ENCODE measurements at places on chromosomes 5 and 9.

- no peak for DNase-seq
These were observed 121.2 kb downstream of the RAPGEF6 start for GRCh38 chr5:131513780-131514179.

DNA sequence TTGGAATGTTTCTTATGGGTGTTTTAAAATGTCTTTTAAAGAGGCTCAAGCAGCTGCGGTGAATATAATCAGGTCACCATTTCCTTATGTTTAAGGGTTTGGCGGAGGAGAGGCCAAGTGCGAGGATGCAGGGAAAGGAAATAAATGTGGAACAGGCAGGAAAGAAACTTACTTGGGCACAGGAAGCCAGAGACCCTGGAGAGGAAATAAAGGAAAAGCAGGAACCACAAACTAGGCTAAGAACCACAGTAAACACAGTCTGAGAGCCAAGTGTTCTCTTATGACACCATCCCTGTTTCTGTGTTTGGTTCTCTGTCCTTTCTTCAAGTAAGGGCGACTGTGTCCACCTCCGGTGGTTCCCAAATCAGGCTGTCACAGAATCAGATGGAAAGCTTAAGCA lies 166.5 kb downstream of the C9orf152 start:
- no peak for DNase-seq

DNA sequence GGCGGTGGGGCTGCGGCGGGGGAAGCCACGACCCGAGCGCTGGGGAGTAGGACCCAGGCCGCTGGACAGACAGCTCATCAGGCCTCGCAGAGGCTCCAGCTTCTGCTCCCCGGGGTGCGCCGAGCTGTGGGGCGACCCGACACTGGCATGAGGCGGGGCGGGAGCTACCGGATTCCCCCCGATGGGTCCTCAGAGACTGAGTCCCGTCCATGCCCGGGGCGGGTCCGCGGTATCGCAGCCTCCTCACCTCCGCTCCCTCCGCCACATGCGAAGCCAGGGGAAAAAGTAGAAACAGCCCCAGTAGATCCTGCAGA lies 2.6 kb upstream of the CCL27 start:
- no peak for DNase-seq

- no peak for DNase-seq
These were observed 224.0 kb downstream of the WDR70 start for GRCh38 chr5:37603072-37603471.

- DNase-seq, result no peak
These were observed 471.8 kb upstream of the BRINP1 start for GRCh38 chr9:119841016-119841415.

GRCh38 chr5:43348207-43348606 lies 35.0 kb upstream of the HMGCS1 start:
- no peak for DNase-seq

- no peak for DNase-seq
These were observed 89.7 kb upstream of the ZNF366 start for GRCh38 chr5:72596956-72597355.

DNA sequence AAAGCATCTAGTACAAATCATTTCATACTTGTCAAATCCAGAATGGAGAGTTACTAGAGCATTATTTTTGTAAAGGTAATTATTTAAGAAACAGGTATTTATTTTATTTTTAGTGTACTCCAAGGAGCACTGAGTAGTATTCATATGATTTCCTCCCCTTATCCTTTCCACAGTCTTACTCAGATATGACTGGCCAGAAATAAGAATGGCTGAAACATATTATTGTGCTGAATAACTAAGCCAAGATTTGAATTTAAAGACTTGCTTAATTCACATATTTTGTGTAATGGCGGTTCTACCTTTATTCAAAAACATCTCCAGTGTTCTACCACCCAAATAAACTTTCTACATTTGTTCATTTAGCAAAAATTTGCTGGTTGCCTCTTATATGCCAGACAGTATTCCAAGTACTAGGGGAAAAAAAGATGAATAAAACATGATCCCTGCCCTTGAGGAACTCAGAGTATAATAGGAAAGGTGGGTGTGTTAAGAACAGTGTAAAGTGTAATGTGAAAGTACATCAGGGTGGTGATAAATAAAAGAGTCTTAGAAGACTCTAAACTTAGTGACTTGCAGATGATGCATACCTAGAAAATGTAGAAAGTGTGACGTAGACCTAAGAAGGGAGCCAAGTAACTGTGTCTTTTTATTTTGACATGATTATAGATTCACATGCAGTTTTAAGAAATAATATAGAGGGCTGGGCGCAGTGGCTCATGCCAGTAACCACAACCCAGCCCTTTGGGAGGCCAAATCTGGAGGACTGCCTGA lies 110.4 kb upstream of the GRHPR start:
- DNase-seq, result no peak

- DNase-seq, result no peak
These were observed 35.3 kb upstream of the HSPA9 start for GRCh38 chr5:138610415-138610917.

- no peak for DNase-seq
These were observed 1466.0 kb upstream of the C9orf72 start for GRCh38 chr9:29039258-29039657.

- no peak for DNase-seq
These were observed 32.9 kb upstream of the GOLGA1 start for GRCh38 chr9:124973807-124974206.

DNA sequence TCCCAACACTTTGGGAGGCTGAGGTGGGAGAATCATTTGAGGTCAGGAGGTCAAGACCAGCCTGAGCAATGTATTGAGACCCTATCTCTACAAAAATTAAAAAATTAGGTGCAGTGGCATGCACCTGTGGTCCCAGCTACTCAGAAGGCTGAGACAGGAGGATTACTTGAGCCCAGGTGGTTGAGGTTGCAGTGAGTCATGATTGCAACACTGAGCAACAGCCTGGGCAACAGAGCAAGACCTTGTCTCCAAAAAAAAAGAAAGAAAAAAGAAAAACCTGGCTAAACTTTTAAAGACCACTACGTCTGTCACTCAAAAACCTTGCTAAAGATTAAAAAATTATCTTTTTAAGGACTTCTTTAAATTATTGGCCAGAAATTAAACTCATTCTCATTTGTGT lies 59.8 kb upstream of the ABCA1 start:
- DNase-seq, result no peak

DNA sequence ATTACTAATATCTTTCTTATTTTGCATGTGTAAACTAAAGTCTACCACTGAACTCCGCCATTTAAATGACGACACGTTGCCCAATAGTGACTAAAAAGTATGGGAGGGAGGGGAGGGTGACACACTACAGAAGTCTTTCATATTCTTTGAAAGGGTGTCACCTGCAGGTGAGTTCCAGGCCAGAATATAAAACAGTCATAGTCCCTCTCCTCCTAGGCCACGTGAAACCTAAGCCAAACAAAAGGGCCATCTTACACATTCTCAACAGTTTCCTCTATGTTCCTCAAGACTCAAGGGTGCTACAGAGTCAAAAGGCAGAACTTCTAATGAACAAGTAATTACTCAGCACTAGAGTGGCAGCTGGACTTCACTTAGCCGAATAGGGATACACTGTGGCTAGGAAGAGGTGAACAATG lies 6.4 kb downstream of the CEMIP2 start:
- no peak for DNase-seq

DNA sequence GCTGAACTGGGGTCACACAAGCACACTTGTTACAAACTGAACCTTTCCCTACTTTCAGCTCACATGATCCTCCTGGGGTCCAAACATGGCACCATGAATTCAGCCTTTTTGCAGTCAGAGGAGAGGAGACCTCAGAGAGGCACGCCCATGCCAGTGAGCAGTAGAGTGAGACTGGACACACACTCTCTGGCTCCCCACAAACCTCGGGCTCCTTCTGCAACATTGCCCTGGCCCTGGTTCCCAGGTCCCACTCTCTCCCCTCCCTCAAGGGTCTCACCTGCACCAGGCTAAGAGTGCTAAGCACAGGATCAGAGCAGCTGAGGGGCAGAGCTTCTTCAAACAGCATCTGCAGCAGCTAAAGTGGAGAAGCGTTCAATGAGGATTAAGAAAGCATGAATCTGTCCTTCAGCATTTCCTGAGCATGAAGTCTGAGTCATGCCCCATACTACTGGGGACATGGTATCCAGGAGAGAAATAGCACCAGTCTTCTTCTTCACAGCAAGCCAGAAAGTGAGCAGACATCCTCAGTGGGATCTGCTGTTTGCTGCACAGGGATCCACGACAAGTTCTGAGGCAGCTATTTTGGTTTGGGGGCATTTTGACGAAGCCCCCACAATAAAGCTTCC lies 27.2 kb downstream of the SLC35A4 start:
- no peak for DNase-seq

GRCh38 chr5:58188262-58188651 lies 271.6 kb downstream of the PLK2 start:
- no peak for DNase-seq

DNA sequence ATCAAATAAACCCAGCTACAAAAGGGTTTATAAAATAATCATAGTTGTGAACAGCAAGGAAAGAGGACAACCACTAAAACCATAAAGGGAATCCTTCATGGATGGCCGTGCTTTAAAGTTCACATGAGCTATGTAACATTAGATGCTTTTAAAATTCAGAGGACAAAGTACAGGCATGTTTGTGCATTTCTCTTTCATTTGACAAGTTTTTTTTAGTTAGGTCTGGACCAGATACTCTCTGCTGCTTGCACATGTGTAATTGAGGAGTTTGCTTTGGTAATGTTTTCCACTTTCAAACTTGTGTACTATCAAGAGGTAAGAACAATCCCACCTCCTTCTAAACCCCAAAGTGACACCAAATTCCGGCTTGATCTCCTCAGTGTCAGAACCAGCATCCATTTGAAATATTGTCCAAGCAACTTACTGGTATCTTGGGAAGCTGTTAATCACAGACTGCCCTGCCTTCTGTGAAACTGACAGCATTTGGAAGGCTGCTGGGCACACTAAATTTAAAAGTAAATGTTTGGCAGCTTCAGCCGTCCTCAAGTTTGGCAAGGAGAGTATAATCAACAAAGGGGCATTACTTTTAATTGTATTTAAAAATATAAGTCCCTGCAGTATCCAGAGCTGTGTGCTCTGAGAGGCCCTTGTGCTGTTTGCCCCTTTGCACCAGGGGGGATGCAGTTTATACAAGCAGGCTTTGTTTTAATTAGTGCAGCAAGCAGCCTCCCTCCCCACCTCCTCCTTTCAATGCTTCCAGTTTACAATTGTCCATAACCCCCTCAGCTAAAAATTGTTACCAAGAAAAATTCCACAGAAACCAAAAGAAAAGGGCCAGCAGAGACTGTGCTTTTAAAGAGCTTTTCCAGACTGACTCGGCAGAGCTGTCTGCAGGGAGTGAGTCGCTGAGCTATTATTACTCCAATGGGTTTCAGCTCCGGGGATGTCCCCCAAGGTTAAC lies 328.3 kb upstream of the MPDZ start:
- no peak for DNase-seq

- no peak for DNase-seq
These were observed 188.4 kb downstream of the SLC12A2 start for GRCh38 chr5:128271859-128272464.

GRCh38 chr5:159655757-159656409 lies 260.4 kb upstream of the ADRA1B start:
- no peak for DNase-seq

GRCh38 chr5:14776602-14777001 lies 95.0 kb downstream of the ANKH start:
- no peak for DNase-seq

DNA sequence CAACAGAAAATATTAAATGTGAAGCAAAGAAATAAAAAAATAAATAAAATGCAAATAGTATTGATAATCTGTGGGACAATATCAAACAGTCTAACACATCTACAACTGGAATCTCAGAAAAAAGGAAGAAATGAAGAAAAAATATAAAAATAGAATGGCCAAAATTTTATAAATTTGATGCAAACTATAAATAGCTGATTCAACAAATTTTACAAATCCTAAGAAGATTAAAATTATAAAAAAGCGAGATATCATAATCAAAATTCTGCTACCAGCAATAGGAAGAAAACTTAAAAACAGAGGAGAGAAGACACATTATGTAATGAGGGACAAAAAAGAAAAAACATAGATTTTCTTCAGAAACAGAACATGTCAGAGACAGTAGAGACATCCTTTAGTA lies 129.2 kb upstream of the IRX1 start:
- DNase-seq, result no peak

- DNase-seq, result no peak
These were observed 881.1 kb upstream of the DMAC1 start for GRCh38 chr9:8680658-8681057.

DNA sequence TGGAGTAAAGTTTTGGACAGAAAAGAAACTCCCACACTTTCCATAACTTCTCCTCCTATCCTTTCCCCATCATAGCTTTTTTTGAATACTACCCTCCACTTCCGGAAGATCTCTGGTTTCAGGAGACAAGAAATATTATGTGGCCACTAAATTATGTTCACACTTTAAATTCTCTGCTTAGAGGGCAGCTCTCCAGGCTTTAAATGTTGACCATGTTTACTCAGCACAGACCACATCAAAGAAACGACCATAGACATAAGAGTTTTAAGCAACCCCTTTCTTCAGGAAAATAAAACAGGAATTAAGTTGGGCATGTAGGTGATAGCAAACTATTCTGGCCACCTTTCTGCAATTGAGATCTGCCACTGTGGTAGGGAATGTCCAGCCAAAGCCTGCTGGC lies 97.8 kb downstream of the PIK3R1 start:
- no peak for DNase-seq

GRCh38 chr5:54603372-54603771 lies 85.8 kb downstream of the SNX18 start:
- DNase-seq, result no peak

- no peak for DNase-seq
These were observed 201.3 kb downstream of the HSPA4 start for GRCh38 chr5:133253070-133253469.

DNA sequence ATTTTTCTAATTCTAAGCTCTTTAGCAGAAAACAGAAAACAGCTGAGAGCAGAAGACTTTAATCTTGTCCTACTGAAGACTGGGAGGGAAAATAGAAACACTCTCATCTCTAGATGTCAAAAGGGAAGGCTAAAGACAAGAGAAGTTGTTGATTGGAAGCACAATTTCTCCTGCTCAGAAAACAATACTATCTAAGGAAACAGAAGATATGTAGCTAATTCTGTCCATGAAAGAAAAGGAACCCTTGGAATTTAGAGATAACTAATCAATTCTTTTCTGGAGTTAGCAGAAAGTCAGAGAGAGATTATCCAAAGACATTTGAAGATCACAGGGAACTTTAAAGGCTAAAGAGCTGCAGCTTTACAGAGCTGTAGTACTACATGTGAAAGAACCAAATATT lies 126.2 kb downstream of the HSD17B3 start:
- no peak for DNase-seq

Measured in activated CD4-positive, CD25-positive, alpha-beta regulatory T cell (primary cell).